ENCODE measurements at places on chromosomes 16 and 17.

DNA sequence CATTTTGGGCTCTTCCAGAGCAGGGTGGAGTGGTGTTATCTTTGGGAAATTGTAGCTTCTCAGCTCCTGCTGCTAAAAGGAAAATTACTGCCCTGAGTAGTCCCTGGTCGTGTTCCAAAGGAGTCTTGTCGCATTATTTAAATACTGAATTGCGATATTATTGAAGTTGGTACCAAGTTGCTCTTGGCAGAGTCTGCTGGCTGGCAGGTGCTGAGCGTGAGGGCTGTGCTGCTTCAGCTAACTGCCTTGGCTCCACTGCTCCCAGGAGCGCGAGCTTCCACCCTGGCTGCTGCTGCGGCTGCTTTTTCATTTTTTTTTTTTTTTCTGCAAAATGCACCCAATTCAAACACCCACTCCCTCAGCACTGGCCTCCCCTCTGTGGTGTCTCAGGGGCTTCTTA is 289.8 kb downstream of the MAF start:
- no peak for DNase-seq

DNA sequence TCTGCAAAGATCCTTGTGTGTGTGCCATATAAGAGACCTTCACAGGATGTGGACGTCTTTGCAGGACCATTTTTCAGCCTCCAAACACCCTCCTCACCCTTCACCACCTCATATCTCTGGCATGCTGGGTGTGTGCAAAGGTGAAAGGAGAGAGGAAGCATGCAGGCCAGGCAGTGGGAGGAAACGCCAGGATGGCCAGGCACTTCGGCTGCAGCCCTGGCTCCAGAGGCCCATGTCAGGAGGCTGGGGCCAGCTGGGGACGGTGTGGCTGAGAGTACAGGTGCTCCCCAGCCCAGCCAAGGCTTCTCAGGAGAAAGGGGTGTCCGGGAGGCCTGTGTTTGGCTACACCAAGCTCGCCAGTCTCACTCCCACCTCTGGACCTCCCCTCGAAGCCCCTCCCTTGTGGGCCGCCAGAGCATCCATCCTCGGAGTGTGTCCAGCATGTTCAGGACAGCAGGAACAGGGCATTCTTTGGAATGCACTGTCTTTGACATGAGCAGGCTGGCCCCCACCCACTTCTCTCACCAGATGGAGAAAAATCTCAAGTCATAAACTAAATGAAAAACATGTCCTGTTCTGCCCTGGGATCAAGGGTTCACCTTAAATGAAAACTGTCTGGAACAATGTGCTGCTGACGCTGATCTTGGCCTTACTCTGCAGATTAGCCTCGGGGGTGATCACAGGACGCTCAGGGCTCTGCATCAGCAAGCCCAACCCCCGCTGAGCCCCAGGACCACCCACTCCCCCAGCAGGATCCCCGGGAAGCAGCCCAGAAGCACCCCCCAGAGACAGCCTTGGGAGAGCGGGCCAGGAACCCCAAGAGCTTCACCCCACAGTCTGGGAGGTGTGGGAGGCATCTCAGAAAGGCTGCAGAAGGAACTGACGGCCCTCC is 15.9 kb downstream of the PEMT start:
- DNase-seq: no peak

- DNase-seq: no peak
These were observed 21.7 kb downstream of the FAM117A start for GRCh38 chr17:49742166-49742638.

GRCh38 chr16:9124908-9125584 is 33.6 kb downstream of the HAPSTR1 start:
- no peak for DNase-seq

DNA sequence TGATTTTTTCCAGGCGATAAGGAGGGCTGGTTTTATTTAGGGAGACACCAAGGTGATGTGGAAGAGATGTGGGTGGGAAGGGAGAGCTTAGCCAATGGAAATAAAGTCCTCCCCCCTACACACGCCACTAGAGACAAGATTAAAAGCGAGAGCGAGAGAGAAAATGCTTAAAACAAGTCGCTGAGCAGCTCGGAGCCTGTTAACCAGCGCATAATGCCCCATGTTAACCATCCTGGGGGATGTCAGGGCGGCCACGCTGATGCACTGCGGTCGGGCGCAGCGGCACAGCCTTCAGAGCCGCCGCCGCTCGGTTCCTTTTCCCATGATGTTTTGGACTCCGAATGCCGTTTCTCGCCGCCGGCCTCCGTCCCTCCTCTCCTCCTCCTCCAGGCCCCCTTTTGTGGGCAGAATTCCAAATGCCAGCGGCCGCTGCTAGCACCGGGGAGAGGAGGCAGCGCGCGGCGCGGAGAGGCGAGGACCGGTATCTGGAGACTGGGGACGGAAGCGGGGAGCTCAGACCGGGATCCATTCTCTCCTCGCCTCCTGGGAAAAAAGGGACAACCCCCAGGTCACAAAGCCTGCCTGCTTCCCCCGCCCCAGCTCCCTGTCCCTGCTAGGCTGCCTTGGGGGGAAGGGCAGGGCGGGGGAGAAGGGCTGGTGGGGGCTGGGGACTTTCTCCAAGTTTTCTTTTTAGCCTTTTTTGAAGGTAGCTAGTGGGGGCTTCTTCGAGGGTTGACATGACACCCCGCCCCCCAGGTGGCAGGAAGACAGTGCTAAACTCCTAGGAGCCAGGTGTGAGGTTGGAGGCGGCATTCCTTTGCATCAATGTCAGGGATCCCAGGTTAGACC is 98.1 kb upstream of the CCL2 start:
- peak; percentile 35 for DNase-seq

- no peak for DNase-seq
These were observed 580 bp downstream of the BCAR1 start for GRCh38 chr16:75250809-75251279.

GRCh38 chr17:6421700-6422604 is 13.0 kb downstream of the AIPL1 start:
- peak; percentile 87 for DNase-seq

GRCh38 chr17:8125947-8126490 is 2.1 kb upstream of the HES7 start:
- DNase-seq: peak; percentile 59

GRCh38 chr17:44738214-44738906 is 20.4 kb upstream of the ADAM11 start:
- no peak for DNase-seq

GRCh38 chr17:63555500-63556156 is 5.4 kb downstream of the DCAF7 start:
- no peak for DNase-seq

DNA sequence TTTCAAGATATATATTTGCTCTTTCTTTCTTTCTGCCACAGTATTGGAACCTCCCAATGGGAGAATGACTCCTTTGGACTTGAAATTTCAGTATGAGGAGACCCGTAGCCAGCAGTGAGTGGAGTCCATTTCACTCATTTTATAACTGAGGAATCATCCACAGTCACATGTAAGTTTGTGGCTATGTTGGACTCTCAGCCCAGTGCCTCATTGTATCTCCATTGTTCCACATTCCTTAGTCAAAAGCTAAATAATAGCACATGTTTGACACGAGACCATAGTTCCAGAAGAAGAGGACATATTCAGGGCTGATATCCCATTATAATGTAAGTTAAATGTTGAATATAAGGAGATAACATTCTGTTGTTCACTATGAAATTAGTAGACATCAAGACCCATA is 12.7 kb upstream of the SPAG9 start:
- DNase-seq: no peak

DNA sequence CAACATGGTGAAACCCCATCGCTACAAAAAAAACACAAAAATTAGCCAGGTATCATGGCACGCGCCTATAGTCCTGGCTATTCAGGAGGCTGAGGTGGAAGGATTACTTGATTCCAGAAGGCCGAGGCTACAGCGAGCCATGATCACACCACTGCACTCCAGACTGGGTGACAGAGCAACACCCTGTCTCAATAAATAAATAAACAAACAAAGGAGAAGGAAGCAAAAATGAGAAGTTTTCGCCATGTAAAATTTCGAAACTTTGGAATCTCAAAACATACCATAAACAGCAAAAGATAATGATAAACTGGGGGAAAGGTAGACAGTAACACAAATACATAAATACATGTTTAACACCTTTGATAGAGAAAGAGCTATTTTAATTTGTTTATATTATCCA is 130.9 kb downstream of the ZFHX3 start:
- no peak for DNase-seq

DNA sequence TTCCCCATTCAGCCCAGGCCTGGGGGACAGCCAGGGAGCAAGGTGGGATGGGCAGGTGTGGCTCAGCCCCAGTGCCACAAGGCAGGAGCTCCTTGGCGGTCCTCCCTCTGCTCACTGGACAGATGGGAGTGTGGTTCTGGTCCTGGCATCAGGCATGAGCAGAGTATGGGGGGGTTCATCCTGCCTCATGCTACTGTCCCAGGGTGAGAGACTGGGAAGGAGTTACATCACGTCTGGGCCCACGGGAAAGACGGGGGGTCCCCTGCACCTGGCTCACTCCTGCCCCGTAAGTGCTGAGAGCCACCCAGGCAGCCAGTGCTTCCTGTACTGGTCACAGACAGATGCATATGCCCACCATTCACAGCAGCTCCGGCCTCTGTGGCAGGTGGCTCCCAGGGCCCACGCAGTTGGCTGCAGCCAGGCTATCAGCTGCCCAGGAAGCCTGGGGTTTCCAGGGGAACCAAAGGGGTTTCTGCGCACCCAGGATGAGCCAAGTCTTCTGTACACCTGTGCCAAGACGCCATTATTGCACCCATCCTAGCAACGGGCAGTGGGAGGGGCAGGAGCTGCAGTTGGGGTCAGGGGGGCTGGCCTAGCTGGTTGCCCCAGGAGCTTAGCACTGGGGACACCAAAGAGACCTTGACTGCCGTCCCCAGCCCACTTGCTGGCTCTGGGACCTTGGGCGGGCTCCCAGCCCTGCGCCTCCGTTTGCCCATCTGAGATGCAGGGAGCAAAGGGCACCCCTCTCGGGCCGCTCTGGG is 1.9 kb downstream of the BAIAP3 start:
- DNase-seq: no peak

DNA sequence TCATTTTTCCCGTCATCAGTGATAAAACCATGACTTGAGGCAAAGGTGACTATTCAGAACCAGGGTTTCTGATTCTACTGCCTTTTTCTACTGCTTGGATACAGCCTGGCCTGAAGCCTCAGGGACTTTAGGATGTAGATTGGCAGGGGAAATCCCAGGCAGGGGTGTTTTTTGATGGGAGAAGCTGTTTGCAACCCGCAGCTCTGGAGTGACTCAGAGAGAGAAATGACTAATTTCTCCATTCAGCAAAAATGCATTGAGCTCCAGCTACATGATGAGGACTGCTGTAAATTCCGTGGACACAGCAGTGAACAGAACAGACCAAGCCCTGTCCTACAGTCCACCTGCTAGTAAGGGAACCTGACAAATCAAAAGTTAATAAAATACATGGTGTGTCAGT is 560.6 kb downstream of the CDH13 start:
- DNase-seq: no peak

DNA sequence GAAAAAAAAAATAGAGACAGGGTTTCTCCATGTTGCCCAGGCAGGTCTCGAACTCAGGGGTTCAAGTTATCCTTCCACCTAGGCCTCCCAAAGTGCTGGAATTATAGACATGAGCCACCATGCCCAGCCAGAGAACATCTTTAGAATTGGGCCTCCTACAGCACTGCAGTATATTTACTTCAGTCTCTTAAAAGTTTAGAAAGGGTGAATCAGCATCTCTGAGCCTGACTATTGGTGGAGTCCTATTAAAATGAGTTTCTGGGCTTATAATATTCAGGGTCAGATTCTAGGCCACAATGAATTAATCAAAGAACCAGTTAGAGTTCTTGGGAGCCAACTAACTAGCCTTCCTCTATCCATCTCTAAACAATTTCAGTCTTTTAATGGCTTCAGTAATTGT is 22.8 kb downstream of the TADA2A start:
- no peak for DNase-seq

- DNase-seq: no peak
These were observed 171.1 kb downstream of the CDH11 start for GRCh38 chr16:64950731-64951130.

DNA sequence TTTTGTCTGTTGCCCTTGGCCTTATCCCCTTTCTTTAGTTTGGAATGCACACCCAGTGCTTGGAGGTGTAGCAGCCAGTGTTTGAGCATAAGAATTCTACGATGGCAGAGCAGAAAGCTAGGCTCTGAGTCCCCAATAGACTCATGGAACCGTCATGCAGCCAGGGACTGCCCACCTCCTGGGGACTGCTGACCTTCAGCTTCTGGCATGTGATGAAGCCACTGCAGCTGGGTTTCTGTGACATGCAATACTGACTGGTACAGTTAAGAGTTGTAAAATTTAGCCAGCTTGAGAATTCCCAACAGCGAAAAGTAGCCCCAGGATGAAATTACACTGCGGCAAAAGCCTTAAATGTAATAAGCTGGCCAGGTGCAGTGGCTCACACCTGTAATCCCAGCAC is 9.0 kb upstream of the MAP3K14 start:
- no peak for DNase-seq

GRCh38 chr17:40548982-40549685 is 16.1 kb downstream of the CCR7 start:
- DNase-seq: no peak

- no peak for DNase-seq
These were observed 38.9 kb downstream of the PEMT start for GRCh38 chr17:17552351-17553216.

DNA sequence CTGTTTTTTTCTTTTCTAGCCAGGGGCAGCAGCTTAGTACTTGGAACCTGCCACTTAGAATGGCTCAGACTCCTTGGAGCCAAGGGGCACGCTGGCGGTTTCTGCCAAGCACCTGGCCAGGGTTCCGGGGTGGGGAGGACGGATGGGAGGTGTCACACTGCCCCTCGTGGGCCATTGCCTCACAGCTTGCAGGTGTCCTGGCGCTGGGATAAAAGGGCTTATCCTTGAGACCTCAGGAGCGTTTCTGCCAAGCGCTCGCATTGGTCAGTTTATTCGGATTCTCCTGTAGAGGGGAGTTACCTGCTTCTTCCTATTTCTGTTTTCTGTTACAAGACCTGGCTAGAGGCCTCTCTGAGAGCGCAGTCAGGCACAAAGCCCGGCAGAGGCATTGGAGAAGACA is 234.6 kb downstream of the MSI2 start:
- no peak for DNase-seq

- peak; percentile 17 for DNase-seq
These were observed 12.2 kb upstream of the LONP2 start for GRCh38 chr16:48231727-48232492.

DNA sequence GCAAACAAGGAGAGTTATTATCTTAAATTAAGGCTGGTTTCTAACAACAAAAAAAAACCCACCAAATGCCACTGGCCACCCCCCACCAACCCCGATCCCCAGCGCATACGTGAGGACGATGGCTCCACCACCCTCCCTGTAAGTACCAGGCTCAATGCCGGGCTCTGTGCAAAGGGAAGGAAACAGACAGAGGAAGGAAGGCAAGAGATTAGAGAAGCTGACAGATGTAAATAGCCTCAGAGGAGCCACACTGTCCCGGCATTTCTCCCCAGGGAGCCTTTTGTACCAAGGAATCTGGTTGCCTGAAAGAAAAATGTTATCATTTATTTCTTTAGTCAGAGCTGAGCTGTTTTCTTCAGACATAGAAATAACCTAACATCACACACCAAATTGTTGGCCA is 13.1 kb downstream of the SOST start:
- no peak for DNase-seq

GRCh38 chr17:33944412-33944811 is 310.7 kb upstream of the CCL2 start:
- DNase-seq: no peak

- no peak for DNase-seq
These were observed 41.6 kb downstream of the MARF1 start for GRCh38 chr16:15601212-15601879.

Data from neuronal stem cell (in vitro differentiated cells).